NCI-H146 (cell line): ENCODE measurements at places on chromosomes 12 and 14.

DNA sequence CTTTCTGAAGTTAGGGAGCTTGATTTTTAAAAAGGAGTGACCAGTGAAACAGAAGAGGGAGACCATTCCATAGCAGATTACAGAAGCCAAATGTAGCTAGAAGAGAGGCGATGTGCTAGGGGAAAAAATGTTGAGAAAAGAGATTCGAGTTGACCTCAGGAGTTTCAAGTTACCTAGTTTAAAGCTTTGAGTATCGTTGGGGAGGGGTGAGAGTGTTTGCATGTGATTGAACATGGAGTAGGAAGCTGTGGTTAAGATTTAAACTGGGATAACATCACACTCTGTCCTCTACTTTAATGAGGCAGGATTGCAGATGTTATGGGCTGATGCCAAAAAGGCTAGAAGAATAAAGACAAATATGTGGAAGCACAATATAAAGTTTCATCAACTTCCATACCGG lies 3.7 kb downstream of the LETMD1 start:
- DNase-seq: no peak

GRCh38 chr12:49051373-49051764 lies 9.2 kb downstream of the KMT2D start:
- DNase-seq: no peak

GRCh38 chr14:89638891-89639290 lies 221.9 kb upstream of the FOXN3 start:
- no peak for DNase-seq

DNA sequence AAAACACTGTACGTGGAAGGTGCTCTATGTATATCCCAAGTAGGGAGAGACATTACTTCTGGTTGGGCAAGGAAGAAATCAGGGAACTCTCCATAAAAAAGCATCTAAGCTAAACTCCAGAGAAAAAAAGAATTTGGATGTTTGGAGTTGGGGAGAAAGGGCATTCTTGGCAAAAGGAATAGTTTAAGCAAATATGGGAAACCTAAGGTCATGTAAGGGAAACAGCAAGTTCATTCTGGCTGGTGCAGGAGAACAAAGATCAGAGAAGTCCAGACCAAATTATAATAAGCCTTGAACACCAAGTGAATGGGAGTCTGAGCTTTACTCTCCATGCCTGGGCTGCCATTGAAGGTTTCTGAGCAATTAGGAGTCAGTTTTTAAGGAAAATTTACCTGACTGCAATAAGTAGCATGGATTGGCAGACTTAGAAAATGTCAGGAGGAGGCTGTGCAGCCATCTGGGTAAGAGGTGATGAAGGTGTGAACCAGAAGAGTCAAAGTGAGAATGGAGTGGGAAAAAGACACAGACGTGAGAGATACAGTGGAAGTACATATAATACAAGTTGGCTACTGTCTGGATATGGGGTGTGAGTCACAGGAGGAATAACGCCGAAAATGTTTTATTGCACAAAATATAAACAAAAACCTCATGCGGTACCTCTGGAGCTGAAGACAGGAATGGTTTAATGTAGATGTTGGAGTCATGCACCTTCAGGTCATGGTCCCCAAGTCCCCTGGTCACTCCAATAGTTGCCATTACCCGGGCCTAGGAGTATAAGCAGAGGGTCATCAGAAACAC lies 222.6 kb downstream of the MON2 start:
- DNase-seq: no peak

- no peak for DNase-seq
These were observed 24.8 kb downstream of the CLSTN3 start for GRCh38 chr12:7154901-7155470.
